ENCODE measurements at places on chromosomes 11 and 22.

- DNase-seq, result no peak
These were observed 94.6 kb downstream of the DEPDC5 start for GRCh38 chr22:31848411-31848810.

GRCh38 chr11:116560589-116560988 is 212.2 kb downstream of the BUD13 start:
- DNase-seq, result no peak

DNA sequence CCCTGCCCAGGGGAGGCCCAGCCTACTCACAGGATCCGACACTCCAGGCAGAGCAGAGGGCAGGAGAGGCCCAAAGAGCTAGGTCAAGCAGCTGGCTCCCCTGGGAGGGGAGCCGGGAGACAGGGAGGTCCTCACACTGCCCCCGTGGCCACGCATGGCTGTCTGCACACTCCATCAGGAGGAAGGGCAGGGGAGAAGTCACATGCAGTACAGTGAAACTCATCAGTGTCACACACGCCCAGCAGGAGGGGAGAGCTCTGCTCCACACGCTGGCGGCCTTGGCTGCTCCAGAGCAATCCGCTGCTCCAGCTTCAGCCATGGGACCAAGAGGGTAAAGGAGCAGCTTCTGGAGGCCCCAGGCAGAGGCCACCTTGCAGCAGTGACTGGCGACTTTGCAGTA is 14.3 kb downstream of the TCIRG1 start:
- DNase-seq, result no peak

- peak; percentile 65 for DNase-seq
These were observed 39.4 kb downstream of the IRAG1 start for GRCh38 chr11:10653946-10654810.

- peak; percentile 53 for DNase-seq
These were observed 19.3 kb downstream of the GTPBP1 start for GRCh38 chr22:38724926-38725571.

GRCh38 chr22:25068707-25069106 is 116.2 kb downstream of the KIAA1671 start:
- no peak for DNase-seq

DNA sequence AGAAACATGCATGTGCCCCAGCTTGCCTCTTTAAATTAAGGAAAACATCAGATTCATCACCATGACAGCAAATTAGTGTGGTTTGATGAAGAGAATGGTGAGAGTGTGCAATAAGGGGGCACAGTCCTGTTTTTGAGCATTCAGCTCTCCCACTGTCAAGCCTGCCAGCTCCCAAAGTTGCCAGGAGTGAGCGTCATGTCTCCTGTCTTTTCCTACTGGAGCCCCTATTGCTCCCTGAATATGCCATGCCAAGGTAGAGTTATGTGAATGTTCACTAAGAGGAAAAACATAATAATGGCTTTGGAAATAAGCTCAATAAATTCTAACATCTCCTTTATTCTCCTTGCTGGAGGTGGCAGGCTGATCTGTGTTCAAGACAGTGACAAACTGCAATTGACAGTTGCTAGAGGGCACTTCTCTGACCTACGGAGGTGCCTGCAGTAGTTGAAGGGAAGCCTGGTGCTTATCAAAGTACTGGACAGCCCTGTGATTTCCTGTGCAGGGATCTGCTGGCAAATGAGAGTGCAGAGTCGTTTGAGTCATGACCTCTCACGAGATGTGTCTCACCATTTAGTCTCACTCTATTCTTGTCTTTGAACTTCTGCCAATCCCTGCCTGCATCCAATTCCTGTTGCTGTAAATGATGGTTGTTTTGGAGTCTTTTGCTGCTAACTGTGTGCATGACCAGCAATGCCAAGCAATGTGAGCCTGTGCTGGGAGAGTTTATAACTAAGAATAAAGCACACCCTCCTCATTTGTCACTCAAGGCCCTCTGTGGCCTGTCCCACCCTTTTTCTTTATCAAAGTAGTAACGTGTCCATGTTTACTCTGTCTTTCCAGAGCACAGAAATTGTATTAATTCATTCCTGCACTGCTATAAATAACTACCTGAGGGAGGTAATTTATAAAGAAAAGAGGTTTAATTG is 34.8 kb downstream of the MRGPRX2 start:
- no peak for DNase-seq

- no peak for DNase-seq
These were observed 109.9 kb downstream of the EMSY start for GRCh38 chr11:76554767-76555166.

GRCh38 chr11:33874910-33875490 is 16.9 kb downstream of the LMO2 start:
- no peak for DNase-seq

Data from CD4-positive, alpha-beta T cell treated with Interleukin-2 at 100 ng/mL for 4 hours (primary cell).